ENCODE measurements at places on chromosomes 4 and X.

GRCh38 chrX:97740044-97740443, 856.3 kb downstream of the RPA4 start:
- no peak for DNase-seq

DNA sequence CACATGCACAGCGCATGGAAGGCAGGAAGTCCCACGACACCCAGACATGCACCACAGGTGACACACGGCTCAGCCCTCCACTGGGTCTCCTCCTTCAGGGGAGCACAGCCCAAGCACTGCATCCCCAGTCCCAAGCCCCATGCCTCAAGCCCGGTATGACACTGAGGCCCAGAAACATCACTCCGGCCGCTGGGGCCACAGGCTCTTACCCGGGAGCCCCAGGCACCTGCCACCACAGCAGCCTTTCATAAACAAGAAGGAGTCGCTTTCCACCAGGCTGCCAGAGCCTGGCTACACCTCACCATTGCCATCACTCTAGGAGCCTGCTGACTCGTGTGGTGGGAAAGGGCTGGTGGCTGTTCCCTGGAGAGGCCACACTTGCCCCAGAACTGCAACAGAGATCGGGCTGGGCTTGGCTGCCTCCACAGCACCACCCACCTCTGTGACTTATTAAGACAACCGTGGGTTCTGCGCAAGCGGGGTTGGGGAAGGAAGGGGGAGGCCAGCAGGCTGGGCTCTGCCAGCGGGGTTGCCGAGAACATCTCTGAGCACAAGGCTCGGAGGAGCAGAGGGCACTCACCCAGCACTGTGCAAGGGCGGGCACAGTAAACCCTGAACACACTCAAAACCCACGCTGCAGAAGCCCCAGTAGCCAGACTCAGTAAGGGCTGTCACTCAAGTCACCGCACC, 4.5 kb downstream of the HAUS7 start:
- DNase-seq: no peak

- no peak for DNase-seq
These were observed 164.4 kb downstream of the CXXC4 start for GRCh38 chr4:104330125-104330905.

DNA sequence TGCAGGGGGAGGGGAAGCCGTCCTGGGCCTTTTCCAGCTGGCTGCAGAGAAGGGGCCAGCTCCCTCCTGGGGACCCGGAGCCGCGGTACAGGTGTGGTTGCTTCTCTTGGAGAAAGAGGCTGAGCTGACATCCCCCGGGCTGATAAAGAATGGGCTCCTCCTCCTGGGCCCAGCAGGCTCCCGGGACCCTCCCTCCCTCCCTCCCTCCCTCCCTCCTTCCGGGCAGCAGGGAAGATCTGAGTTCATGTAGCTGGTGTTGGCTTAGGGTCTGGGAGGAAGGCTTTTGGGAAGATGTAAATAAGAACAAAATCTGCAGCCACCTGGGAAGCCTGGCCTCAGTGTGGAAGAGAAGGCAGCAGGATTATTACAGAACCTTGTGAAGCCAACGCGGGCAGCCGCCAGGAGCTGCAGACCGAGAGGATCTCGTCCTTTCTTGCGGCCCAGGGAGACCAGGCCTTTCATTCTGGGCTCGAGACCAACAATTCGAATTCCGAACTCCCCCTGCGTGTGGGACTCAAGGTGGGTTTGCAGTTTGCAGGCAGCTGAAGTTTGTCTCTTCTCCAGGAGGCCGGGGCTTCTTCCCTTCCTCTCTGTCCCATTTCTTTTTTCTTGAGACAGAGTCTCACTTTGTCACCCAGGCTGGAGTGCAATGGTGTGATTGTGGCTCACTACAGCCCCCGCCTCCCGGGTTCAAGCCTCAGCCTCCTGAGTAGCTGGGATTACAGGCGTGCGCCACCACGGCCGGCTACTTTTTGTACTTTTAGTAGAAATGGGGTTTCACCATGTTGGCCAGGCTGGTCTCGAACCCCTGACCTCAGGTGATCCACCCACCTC, at the start of gene PLCXD1:
TSS of gene PLCXD1 (plus strand) at position 216 of the 834 bp plus-strand sequence. CDS start 2,807 bp downstream, outside the sequence.
- no peak for DNase-seq

DNA sequence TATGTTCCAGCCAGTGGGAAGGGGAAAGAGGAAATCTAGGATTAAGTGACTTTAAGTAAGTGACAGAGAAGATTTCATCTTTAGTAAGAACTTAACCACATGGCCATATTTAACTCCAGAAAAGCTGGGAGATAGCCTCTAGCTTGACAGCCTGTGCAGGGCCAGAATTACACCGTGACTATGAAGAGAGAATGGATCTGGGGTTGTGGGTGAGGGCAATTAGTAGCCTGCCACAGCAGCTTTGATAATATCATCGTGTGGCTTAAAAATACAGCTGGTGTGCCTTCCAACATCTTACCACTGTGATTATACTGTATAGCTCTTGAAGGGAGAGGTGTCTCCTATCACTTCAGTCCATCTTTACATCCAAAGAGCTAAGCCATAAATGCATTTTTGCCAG, 57.6 kb upstream of the TBC1D9 start:
- no peak for DNase-seq

- DNase-seq: no peak
These were observed 135.2 kb downstream of the ADGRL3 start for GRCh38 chr4:61335241-61335763.

DNA sequence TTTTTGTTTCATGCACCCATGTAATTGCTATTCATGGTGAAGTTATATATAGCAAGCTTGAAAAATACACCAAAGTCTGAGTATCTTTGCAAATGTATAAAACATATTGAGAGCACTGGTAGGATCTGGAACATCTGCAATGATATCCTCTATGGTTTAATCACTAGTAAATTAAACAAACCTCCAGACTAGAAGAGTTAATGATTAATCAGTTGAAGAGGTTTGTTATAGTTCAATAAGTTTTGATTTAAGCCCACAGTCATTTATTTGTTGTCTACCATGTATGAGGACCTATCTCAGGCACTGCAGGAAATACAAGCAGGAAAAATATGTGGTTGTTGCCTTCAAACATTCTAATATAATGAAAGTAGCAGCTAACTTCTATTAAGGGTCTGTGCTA, 16.5 kb downstream of the CYBB start:
- no peak for DNase-seq

- DNase-seq: no peak
These were observed 51.5 kb downstream of the TMEM165 start for GRCh38 chr4:55447108-55447708.

DNA sequence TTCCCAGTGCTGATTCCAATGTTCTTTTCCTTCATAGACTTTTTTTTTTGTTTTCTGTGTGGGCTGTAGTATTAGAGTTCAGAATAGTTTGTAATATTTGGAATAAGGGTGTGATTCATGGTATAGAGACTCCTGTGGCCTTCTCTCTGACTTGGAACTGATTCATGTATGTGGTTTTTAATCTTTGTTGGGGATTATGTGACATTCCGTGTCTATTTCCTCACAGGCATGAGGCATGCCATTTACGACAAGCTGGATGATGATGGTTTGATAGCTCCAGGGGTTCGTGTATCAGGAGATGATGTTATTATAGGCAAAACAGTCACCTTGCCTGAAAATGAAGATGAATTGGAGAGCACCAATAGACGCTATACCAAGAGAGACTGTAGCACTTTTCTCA, 44.4 kb downstream of the POLR2B start:
- no peak for DNase-seq

DNA sequence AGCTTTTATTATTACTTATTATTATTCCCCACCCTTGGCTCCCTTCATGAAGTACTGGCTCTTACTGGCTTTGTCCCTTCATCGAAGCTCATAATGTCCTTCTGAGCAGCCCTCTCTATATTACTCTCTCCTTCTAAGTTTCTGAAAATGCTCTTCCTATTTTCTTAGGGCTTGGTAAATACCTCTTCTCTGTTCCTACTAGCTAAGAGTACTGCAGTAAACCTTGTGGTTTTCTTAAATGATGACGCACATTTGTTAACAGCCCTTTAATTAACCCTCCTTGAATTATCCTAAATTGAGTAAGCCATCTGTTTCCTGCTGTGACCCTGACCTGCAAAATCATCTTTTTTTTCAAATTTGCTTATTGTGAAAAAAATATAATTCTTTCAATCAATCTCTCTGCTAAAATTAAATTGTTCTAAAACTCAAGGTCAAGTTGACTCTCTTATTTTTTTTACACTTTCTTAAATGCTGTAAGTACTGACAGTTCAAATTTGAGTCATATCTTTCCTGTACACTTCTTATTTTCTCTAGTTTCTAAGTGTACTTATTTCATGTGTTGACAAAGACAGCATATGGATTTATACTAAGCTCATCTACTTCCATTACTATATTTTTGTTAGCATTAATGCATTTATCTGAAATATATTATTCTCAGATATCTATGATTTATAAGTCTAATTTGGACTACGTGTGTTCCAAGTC, 148.9 kb downstream of the ADAM29 start:
- no peak for DNase-seq

- no peak for DNase-seq
These were observed 1.3 kb downstream of the ANTXR2 start for GRCh38 chr4:80071604-80072227.

GRCh38 chr4:114474188-114474800, 124.3 kb upstream of the UGT8 start:
- no peak for DNase-seq

- DNase-seq: no peak
These were observed 10.9 kb downstream of the DLG3 start for GRCh38 chrX:70455366-70456202.

GRCh38 chr4:14518136-14518535, 484.1 kb upstream of the CPEB2 start:
- no peak for DNase-seq

DNA sequence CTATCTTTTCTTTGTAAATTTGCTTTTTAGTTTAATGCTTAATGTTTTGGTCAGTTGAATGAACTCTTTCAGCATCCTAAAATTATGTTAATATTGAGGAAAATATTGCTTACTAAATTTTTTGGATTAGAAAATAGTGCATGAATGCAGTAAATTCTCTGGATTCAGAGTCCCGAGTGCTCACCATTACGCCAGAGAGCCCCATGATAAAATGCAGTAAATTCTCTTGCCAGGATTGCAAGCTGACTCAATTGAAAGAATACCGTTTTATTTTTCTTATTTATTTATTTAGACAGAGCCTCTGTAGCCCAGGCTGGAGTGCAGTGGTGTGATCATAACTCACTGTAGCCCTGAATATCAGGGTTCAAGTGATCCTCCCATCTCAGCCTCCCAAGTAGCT, 60.9 kb upstream of the ENPEP start:
- DNase-seq: no peak

- no peak for DNase-seq
These were observed 161.2 kb upstream of the WDFY3 start for GRCh38 chr4:85127653-85128052.

DNA sequence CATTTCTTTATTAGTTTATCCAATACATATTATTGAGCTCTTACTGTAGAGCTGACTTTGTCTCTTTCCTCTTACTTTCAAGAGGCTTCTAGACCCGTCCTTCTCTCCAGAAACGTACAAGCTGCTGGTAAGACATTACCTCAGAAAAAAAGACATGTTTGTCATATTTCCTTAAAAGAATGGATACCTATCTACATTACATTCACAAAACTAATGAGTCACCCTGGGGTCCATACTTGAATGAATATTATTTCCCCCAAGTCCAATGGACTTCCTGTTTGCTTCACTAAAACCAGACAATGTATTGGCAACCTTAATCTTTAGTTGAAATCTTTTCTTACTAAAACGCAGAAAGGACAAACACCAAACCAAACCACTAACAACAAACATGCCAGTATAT, 176.5 kb upstream of the CLNK start:
- DNase-seq: no peak

DNA sequence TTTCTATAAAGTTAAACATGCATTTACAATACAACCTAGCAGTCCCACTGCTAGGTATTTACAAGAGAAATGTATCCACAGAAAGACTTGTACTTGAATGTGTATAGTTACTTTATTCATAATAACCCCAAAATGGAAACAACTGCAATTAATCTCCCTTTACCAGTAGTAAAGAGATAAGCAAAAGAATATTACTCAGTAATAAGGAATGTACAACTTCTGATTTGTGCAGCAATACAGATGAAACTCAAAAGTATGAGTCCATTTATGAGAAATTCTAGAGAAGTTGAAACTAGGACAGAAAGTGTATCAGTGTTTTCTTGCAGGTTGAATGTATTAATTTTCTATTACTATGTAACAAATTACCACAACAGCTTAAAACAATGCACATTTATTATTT, 15.2 kb downstream of the USP53 start:
- no peak for DNase-seq

DNA sequence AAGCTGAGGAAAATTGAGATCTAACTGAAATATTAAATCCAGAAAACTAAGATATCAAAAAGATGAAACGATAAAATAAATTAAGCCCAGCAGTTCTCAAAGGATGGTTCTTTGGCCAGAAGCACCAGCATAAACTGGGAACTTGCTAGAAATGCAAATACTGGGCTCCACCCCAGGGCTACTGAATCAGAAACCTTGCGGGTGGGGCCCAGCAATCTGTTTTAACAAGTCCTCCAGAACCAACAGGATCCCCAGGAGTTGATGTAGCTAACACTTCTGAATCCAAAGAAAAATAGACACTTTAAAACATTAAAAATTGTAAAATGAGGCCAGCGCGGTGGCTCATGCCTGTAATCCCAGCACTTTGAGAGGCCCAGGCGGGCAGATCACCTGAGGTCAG, 14.1 kb upstream of the TMEM154 start:
- no peak for DNase-seq

DNA sequence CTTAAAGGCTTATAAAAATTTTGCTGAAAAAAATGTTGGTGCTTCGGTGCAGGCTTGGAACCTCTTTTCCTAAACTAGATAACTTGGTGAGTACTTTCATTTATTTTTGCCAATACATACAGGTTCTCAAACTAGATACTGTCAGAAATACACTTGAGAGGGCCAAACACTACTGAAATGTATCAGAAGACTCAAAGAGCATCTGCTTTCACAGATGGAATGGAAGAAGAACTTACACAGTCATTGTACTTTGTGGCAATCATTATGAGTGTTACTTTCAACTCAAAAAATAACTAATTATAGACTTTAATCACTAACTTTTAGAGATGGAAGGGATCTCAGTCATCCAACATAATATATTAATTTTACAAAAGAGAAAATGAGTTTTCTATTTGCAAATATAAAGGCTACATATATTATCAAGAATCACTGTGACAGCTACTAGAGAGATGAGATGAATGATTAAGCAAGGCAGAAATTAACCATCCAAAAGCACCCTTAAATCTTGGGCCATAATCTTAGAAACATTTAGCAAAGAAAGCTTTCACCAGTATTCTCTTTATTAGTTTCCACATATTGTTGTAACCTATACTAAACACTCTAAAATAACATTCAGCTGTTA, 1.0 kb downstream of the ENAM start:
- DNase-seq: no peak

DNA sequence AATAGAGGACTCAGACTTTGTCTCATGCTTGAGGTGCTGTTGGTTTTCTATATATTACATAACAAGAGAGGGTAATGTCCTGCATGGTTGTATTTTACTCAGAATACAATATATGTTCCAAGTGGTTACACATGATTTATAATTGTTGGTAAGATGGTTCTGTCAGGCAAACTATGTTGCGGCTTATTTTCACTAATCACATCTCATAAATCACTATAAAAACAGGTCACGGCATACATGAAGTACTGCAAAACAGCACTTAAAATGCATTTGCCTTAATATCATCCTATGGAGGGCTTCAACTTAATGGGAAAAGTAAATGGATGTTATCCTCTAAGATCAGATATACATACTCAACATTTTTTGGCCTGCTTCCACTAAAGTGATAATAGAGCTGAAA, 246.0 kb upstream of the ARSJ start:
- DNase-seq: no peak

All from NCI-H1048 (cell line).